ENCODE measurements at places on chromosomes 4 and X. TPM values are rescaled to one million over a fixed set of nuclear protein-coding genes. Genes with fewer than 3 reads are reported as not detected.

Gene PIR
- 17.0 TPM for total RNA-seq

Gene MAOA
- 12.0 TPM for total RNA-seq

Gene MAGED4B
- 197 TPM for total RNA-seq

Gene DRD5
- 0.13 TPM for total RNA-seq

Gene NIPAL1
- total RNA-seq: 21.1 TPM

Gene TMEM156
- not detected for total RNA-seq

Gene CCKAR
- 2.7 TPM for total RNA-seq

Gene CTAG1A
- total RNA-seq: not detected

Gene P2RY8
- not detected for total RNA-seq

Gene GPRASP3
- 8.1 TPM for total RNA-seq

Gene SPANXB1
- not detected for total RNA-seq

Gene ARX
- 5.8 TPM for total RNA-seq

Gene HSFX3
- not detected for total RNA-seq

Gene CCDC160
- 2.7 TPM for total RNA-seq

Gene S100P
- total RNA-seq: 3.5 TPM

Gene ZNF827
- 49.2 TPM for total RNA-seq

Gene HHIP
- 0.22 TPM for total RNA-seq

Gene ZNF630
- total RNA-seq: 2.7 TPM

Gene PNCK
- total RNA-seq: 5.4 TPM

Gene GRIA3
- total RNA-seq: 2.8 TPM

Gene PCDH18
- total RNA-seq: 8.4 TPM

Gene MAGEA12
- total RNA-seq: not detected

Gene P2RY4
- not detected for total RNA-seq

Gene GPR34
- not detected for total RNA-seq

Gene KDM5C
- total RNA-seq: 112 TPM

Gene FGFBP2
- total RNA-seq: not detected

Gene BGN
- 0.98 TPM for total RNA-seq

Gene CYTL1
- 1.2 TPM for total RNA-seq

Gene PRDM5
- total RNA-seq: 24.1 TPM

Gene FAM9C
- total RNA-seq: not detected

Gene FREM3
- total RNA-seq: not detected

Gene CLDN22
- total RNA-seq: not detected

Gene QRFPR
- total RNA-seq: not detected

Gene PNMA5
- not detected for total RNA-seq

Gene SERTM2
- total RNA-seq: 0.72 TPM

Gene FAM120C
- total RNA-seq: 14.0 TPM

Gene CFAP99
- not detected for total RNA-seq

Gene AFF2
- total RNA-seq: 8.4 TPM

Gene RHOXF2
- not detected for total RNA-seq

Gene TBX22
- total RNA-seq: 0.27 TPM

Gene EMD
- total RNA-seq: 45.9 TPM

Gene MTTP
- 45.1 TPM for total RNA-seq

Gene SLC25A14
- total RNA-seq: 30.5 TPM

Gene UCP1
- not detected for total RNA-seq

Gene LRRC66
- total RNA-seq: 0.58 TPM

Gene TMEM31
- total RNA-seq: 0.55 TPM

Measured in progenitor cell of endocrine pancreas (in vitro differentiated cells).